CD4-positive, alpha-beta T cell treated with Interleukin-6 for 4 hours (primary cell): ENCODE measurements at places on chromosomes 3 and 15.
A peak's percentile ranks its signal among the peaks of the same experiment; 100 is the strongest.

GRCh38 chr3:124620600-124621063 is 109.6 kb upstream of the UMPS start:
- DNase-seq: peak; percentile 49

- DNase-seq: no peak
Measured at GRCh38 chr15:100053474-100054121, 288.2 kb downstream of the ADAMTS17 start.

- DNase-seq: no peak
Measured at GRCh38 chr3:112647122-112647521, 6.2 kb upstream of the CCDC80 start.

DNA sequence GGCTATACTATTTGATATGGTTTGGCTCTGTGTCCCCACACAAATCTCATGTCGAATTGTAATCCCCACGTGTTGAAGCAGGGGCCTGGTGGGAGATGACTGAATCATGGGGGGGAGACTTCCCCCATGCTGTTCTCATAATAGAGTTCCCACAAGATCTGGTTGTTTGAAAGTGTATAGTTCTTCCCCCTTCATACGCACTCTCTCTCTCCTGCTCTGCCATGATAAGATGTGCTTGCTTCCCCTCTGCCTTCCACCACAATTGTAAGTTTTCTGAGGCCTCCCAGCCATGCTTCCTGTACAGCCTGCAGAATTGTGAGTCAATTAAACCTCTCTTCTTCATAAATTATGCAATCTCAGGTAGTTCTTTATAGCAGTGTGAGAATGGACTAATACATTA is 290.1 kb upstream of the CHRM5 start:
- DNase-seq: no peak

DNA sequence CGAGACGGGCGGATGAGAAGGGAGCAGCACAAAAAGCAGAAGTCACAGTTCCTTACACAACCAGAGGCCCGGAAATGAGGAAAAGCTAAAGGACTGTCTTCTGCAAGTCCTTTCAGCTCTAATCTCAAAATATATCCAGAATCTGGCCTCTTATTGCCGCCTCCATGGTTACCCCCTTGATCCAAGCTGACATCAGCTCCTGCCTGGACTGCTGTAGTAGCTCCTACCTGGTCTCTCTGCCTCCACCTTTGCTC is 324.0 kb upstream of the ROPN1 start:
- no peak for DNase-seq

DNA sequence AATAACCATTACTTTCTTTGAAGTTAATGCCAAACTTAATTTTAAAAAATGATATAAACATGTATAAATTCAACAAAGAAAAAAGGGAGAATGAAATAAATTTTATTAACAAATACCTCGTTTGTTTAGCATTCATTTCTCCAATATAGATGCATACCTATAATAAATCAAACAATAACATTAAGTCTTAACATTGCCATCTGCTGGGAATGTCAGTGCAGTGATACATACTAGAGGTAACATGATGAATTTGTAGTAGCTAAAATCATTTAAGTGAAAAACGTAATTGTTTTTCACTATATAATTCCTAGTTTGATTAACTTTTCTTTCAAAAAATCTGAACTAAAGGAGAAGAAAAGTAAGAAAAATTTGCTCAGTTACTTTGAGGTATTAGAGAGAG is 340.2 kb upstream of the CBLB start:
- DNase-seq: no peak

- DNase-seq: no peak
Measured at GRCh38 chr3:104392327-104392726, 974.4 kb upstream of the ALCAM start.

GRCh38 chr3:3366386-3366785 is 186.9 kb upstream of the CRBN start:
- DNase-seq: no peak

DNA sequence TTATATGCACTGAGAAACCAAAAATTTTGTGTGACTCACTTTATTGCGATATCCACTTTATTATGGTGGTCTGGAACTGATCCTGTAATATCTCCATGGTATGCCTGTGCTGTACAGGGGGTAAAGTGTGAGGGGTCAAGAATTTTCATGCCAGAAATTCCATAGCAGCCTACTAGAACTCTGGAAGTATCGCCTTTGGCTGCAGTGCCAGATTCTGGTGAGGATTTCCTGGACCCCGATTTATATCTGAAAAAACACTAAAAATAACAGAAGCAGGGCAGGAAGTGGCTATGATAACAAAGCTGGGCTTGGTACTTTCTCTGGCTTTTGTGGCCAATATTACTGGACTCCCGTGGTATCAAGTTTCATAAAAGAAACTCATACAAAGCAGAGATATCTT is 36.4 kb downstream of the CCDC80 start:
- DNase-seq: no peak

DNA sequence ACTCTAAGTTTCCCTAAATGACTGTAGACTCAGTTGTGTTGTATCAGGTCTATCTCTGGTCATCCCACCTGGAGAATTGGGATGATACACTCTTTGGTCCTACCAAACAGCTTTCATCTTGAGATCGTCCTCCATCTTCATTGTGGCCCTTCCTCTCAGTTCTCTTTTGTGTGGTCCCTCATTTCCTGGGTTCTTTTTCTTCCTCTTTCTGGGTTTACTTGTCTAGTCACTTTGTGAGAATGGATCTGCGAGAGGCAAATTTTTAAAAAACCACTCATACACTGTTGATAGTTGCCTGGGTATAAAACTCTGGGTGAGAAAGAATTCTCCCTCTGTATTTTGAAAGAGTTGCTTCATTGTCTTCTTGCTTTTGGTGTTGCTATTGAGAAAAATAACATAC is 6.0 kb upstream of the AMOTL2 start:
- DNase-seq: no peak

GRCh38 chr3:134992180-134992579 is 197.1 kb downstream of the EPHB1 start:
- DNase-seq: no peak

- DNase-seq: no peak
Measured at GRCh38 chr3:160545504-160545871, 19.9 kb downstream of the KPNA4 start.

- no peak for DNase-seq
Measured at GRCh38 chr3:98901119-98901391, 440 bp downstream of the DCBLD2 start.

GRCh38 chr3:170603770-170604510 is 18.1 kb upstream of the SLC7A14 start:
- no peak for DNase-seq

DNA sequence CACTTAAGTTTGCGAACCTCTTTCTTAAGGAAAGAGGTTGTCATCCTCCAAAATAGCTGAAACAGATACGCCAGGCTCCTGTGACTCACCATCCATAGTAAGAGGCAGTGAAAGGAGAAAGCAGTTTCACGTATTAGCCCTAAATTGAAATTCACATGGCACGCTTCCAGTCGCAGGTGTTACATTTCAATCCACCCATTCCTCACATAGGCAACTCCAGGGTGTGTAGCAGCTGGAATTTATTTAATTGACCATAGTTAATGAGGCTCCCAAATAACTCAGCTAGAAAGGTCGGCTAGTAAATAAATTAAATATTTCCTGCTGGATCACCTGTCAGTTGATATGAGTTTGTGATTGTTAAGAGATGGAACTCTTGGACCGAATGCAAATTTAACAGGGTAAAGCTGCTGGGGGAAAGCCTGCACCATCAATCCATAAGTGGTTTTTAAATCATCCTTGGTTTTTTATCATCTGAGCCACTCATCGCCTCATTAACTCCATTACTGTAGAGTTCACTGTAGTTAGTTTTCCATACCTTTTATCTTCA is 19.6 kb downstream of the NSUN3 start:
- no peak for DNase-seq

DNA sequence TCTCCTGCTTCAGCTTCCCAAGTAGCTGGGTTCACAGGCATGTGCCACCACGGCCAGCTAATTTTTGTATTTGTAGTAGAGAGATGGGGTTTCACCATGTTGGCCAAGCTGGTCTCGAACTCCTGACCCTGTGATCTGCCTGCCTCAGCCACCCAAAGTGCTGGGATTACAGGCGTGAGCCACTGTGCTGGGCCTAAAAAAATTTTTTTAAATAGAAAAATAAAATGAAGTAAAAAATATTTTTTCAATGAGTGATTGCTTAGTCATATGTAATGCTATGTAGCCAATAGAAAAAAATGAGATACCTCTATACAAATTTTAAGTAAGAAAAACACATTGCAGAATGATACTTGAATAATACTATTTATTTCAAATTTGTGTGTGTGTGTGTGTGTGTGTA is 27.9 kb upstream of the SLC30A4 start:
- DNase-seq: no peak

GRCh38 chr3:172615296-172615695 is 92.1 kb upstream of the TNFSF10 start:
- no peak for DNase-seq

- no peak for DNase-seq
Measured at GRCh38 chr3:153666991-153667740, 454.0 kb upstream of the ARHGEF26 start.

DNA sequence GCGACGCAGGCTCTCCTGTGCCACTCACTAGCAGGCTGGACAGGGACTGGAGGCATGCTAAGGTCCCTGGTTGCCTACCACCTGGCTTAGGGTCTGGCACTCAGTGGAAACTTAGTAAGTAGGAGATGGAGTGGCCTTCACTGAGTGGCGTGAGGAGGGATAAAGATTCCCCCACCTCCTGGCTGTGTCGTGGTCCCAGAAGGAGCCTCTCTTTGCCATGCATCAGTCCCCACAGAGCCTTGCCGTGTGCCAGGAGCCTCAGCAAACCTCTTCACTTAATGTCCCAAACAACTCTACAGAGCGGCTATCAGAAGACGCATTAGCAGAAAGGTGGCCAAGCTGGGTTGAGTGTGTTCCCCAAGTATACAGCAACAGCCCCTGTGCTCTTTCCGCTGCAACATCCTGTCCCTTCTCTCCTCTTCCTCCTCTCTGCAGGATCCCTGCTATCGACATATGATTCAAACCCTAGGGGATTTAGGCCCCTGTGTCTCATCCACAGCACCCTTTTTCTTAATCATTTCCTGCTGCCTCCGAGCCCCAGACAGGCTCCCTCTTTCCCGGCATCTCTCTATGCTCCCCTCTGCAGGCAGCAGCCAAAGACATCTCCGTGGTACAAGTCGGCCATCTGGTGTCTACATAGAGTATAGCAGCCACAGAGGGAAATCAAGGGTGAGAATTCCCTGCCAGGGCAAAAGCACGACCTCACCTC is 66.7 kb downstream of the SLC6A1 start:
- no peak for DNase-seq
